ENCODE measurements at places on chromosomes 3 and 15.

GRCh38 chr3:54791501-54792156 lies 136.2 kb downstream of the LRTM1 start:
- no peak for DNase-seq

- no peak for DNase-seq
Measured at GRCh38 chr15:89175617-89176191, 45.7 kb downstream of the RLBP1 start.

DNA sequence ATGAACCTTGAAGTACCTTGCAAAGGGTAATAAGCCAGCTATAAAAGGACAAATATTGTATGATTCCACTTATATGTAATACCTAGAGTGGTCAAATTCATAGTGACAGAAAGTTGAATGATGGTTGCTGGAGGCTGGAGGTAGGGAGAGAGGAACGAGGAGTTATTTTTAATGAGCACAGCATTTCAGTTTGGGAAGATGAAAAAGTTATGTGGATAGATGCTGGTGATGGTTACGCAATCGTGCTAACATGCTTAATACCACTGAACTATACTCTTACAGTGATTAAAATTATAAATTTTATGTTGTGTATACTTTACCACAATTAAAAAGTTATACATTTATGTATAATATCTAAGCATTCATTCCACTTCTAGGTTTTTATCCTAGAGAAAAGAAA lies 168.6 kb downstream of the GRM7 start:
- no peak for DNase-seq

GRCh38 chr3:185680231-185680630 lies 94.1 kb downstream of the SENP2 start:
- no peak for DNase-seq

GRCh38 chr3:69065318-69065964 lies 13.3 kb upstream of the TMF1 start:
- DNase-seq, result no peak
